ENCODE measurements at places on chromosomes 4 and X. TPM values are rescaled to one million over a fixed set of nuclear protein-coding genes. Genes with fewer than 3 reads are reported as not detected.

GRCh38 chr4:144298519-144298918 lies 158.0 kb upstream of the GYPA start:
- no peaks in the 10 kb centered on the region for H3K27me3 ChIP-seq
- DNase-seq: no peak
- H3K27ac ChIP-seq: no peak overlapping the region
- H3K36me3 ChIP-seq: no peaks in the 10 kb centered on the region
- no peaks in the 10 kb centered on the region for H3K4me1 ChIP-seq
- no peak overlapping the region for H3K4me3 ChIP-seq

GRCh38 chr4:139922406-139923024 lies 231.5 kb downstream of the MAML3 start:
- H3K27ac ChIP-seq: no peak overlapping the region
- H3K4me3 ChIP-seq: no peak overlapping the region
- H3K27me3 ChIP-seq: no peaks in the 10 kb centered on the region
- no peaks in the 10 kb centered on the region for H3K36me3 ChIP-seq

DNA sequence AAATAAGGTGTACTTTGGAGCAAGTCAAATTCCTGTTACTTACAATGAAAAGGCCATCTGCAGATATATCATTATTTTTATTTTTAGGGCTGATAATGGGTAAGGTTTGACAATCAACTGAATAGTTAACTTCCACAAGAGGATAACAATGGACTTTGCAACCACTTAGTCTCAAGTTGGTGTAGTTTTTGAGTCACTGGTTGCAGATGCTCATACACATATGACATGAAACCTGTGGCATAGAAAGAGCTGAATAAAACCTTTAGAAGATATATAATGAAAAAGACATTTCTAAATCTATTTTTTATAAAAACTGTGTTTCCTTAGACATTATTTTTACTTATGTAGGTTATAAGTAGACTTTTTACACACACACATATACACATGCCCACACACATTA lies 2110.9 kb downstream of the PCDH7 start:
- no peaks in the 10 kb centered on the region for H3K36me3 ChIP-seq
- H3K27ac ChIP-seq: no peak overlapping the region
- no peaks in the 10 kb centered on the region for H3K4me1 ChIP-seq
- no peak overlapping the region for H3K4me3 ChIP-seq
- H3K27me3 ChIP-seq: no peaks in the 10 kb centered on the region

GRCh38 chr4:3821580-3822229 lies 55.5 kb downstream of the ADRA2C start:
- H3K27ac ChIP-seq: no peak overlapping the region
- no peaks in the 10 kb centered on the region for H3K4me1 ChIP-seq
- H3K36me3 ChIP-seq: no peaks in the 10 kb centered on the region
- H3K27me3 ChIP-seq: peaks cover 28% of the 10 kb centered on the region

DNA sequence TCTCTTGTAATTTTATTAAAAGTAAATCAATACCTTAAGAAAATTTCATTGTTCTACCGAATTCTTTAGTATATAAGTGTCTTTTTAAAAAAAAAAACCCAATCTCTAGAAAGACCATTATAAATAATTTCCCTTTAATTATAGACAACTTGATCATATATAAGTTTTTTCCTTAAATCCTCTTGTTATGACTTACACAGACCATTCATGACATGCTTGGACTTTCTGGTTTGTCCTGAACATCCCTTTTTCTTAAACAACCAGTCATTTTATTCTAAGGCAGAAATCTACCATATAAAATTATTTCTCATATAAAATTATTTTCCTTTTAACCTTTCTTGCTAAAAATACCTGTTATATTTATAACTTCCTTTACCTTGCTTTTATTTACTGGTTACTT lies 15.4 kb upstream of the FHDC1 start:
- H3K4me3 ChIP-seq: no peak overlapping the region
- no peaks in the 10 kb centered on the region for H3K36me3 ChIP-seq
- no peaks in the 10 kb centered on the region for H3K4me1 ChIP-seq
- no peaks in the 10 kb centered on the region for H3K27me3 ChIP-seq
- DNase-seq: no peak

- H3K36me3 ChIP-seq: no peaks in the 10 kb centered on the region
- no peak overlapping the region for H3K27ac ChIP-seq
- H3K4me1 ChIP-seq: peaks cover 4% of the 10 kb centered on the region
- no peak overlapping the region for H3K4me3 ChIP-seq
Observed at GRCh38 chrX:131792356-131792749, 230.7 kb upstream of the STK26 start.

GRCh38 chr4:145786830-145787229 lies 106.9 kb downstream of the C4orf51 start:
- H3K36me3 ChIP-seq: peaks cover 2% of the 10 kb centered on the region
- H3K4me1 ChIP-seq: no peaks in the 10 kb centered on the region
- H3K27me3 ChIP-seq: no peaks in the 10 kb centered on the region
- no peak for DNase-seq

FGA gene
- total RNA-seq: not detected

STS gene
- total RNA-seq: 0.85 TPM

BBS7 gene
- total RNA-seq: 10.7 TPM

SPANXC gene
- total RNA-seq: not detected

DIPK2B gene
- total RNA-seq: not detected
